ENCODE measurements at places on chromosomes 6 and 20. TPM values are rescaled to one million over a fixed set of nuclear protein-coding genes. Genes with fewer than 3 reads are reported as not detected.

OPRM1 gene
- not detected for total RNA-seq

LY6G6D gene
- not detected for total RNA-seq

BPIFB2 gene
- not detected for total RNA-seq

ATP6V1G2 gene
- total RNA-seq, result 4.4 TPM

VIP gene
- total RNA-seq, result not detected

C6orf132 gene
- 0.05 TPM for total RNA-seq

DNA sequence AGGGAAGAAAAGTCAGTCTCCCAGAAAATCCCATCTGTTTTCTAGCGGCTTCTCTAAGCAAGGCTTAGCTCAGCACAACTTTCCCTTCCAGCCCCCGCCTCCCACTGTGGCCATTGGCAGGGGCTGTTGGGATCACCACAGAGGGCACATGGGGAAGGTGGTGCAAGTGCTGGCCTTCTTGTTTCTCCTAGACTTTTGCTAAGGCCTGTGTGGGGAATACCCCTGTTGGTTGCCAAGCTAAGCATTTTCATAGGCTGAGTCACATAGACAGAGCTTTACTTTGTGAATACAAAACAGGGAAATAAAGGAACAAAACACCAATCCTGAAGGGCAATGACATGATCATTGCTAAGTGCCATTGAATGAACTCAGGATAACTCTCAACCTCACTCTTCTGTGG lies 32.4 kb upstream of the TIAM2 start:
- DNase-seq, result no peak

- DNase-seq, result no peak
Measured at GRCh38 chr6:35044145-35044745, 96.9 kb downstream of the TCP11 start.

GRCh38 chr20:62741191-62741691 lies 32.6 kb downstream of the NTSR1 start:
- no peak for DNase-seq

- DNase-seq, result no peak
Measured at GRCh38 chr20:32495949-32496348, 89.2 kb downstream of the NOL4L start.

DNA sequence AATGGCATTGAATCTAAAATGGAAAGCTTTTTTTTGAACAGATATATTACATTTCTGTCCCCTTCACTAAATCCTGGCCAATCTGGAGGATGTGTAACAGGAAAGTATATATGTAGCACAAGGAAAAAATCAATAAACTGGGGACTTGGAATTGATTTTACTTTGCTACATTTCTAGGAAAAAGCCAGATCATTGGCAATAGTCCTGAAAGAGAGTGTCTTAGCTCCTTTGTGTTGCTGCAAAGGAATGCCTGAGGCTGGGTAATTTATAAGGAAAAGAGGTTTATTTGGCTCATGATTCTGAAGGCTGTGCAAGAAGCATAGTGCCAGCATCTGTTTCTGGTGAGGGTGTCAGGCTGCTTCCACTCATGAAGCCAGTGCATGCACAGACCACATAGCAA lies 574.9 kb downstream of the HTR1B start:
- DNase-seq, result no peak

- no peak for DNase-seq
Measured at GRCh38 chr20:6051505-6051904, 2.4 kb downstream of the LRRN4 start.

DNA sequence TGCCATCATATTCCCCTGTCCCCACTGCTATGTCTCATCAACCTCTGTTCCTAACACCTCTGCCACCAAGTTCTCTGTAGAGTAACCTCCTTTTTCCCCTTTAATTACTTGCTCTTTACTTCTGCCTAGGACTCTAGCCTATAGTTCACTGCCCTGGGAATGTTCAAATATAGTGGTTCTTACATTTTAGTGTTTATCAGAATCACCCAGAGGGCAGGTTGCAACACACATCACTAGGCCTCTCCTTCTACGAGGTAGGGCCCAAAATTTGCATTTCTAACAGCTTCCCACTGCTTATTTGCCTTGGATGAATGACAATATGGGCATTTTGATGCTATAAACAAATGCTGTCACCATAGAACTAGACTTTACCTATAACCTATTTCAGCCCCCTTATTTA lies 23.1 kb upstream of the C6orf141 start:
- DNase-seq, result no peak

GRCh38 chr6:92820601-92821000 lies 598.8 kb downstream of the EPHA7 start:
- DNase-seq, result no peak

DNA sequence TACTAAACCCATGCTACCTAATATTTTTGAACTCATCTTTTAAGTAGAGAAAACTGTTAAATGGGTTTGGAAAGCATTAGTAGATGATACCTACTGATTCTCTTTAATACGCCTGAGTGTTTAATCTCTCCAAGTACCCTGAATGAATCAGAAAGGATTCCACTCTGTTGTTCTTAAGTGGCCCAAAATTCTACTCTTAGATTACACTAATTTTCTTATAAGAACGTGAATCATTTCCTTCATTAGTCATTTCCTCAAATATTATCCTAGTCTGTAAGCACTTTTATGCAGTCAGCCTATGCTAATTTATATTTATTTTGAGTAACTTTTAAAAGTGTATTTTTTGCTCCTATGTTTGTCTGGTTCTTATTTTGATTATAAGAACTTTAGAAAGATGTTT lies 380.0 kb downstream of the BTBD9 start:
- no peak for DNase-seq

DNA sequence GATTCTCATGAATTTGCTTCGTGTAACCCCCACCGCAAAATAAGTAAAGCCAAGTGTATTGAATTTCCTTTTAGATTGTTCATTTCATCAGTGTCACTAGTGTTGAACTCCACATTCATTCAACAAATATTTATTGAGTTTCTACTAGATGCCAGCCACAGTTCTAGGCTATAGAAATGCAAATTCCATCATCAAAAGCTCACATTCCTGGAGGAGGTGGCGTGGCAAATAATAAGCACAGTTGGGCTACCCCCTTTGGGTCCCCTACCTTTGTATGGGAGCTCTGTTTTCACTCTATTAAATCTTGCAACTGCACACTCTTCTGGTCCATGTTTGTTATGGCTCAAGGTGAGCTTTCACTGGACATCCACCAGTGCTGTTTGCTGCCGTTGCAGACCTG lies 12.7 kb upstream of the ME1 start:
- no peak for DNase-seq

GRCh38 chr6:32082478-32082877 lies 26.7 kb downstream of the TNXB start:
- no peak for DNase-seq

- DNase-seq, result no peak
Measured at GRCh38 chr6:134560019-134560418, 242.1 kb upstream of the SGK1 start.

DNA sequence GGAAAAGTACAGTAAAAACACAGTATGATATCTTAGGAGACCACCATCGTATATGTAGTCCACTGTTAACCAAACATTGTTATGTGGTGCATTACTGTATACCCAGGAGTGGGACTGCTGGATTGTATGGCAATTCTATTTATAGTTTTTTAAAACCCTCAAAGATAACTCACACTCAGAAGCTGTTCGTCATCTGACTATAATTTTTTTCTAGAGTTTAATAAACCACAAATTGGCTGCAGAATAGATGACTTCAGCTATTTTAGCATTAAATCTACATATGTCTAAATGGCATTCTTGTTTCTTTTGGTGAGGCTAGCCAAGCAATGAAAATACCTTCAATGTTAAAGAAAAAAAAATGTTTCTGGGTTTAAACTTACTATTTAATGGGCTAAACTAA lies 134.2 kb upstream of the BMP5 start:
- DNase-seq, result no peak

DNA sequence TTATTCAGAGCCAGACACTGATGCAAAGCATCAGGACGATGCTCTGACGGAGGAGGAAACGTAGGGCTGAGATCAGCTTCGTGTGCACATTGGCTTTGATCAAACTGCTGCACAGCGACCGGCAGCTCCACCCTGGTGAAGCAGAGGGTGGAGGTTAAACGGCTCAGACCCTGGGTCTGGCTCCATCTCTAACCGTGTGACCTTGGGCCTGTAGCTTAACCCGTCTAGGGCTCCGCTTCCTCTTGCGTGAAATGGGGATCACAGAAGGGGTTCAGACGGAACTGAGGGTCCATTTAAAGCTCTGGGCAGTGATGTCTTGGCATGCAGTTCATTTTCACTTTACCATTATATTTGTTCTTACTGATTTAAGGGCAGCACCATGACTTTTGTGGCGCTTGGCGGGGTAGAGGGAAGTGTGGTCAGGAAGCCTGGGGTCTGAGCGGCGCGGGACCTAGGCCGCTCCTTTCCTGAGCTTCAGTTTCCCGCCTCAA lies 644 bp downstream of the RBL1 start:
- no peak for DNase-seq

DNA sequence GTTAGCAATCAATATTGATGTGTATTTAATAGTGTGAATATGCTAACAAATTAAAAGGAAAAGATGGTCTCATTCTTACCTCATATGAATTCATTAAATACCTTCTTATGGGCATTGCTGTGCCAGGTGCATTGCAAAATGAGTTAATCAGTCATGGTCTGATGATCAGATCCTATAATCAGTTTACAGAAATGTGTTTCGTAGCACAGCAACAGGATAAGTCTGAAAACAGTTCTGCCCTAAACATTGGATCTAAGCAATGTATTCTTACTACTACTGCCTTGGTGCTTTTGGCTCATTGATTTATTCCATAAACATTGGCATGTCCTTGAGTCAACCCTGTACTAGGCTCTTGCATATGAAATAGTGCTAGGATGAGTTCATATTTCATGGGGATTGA lies 417.0 kb upstream of the JAG1 start:
- no peak for DNase-seq

- no peak for DNase-seq
Measured at GRCh38 chr6:111614833-111615582, 9.3 kb upstream of the TRAF3IP2 start.

- no peak for DNase-seq
Measured at GRCh38 chr6:45702849-45703739, 312.6 kb downstream of the CLIC5 start.

- DNase-seq, result no peak
Measured at GRCh38 chr6:14707971-14708465, 537.9 kb upstream of the JARID2 start.

Measured in B cell (primary cell).